H1 (cell line): ENCODE measurements at places on chromosomes 13 and 19. TPM values are rescaled to one million over a fixed set of nuclear protein-coding genes. Genes with fewer than 3 reads are reported as not detected.

The CEACAM1 gene
- 1.8 and 2.0 TPM in 2 replicates for total RNA-seq

GRCh38 chr19:7657131-7657751 is 11.6 kb upstream of the RETN start:
- DNase-seq: no peak
- no peak overlapping the region for H3K27ac ChIP-seq
- no peaks in the 10 kb centered on the region for H3K36me3 ChIP-seq
- no peak overlapping the region for H3K4me3 ChIP-seq
- H3K27me3 ChIP-seq: peaks cover 2% of the 10 kb centered on the region

- H3K27me3 ChIP-seq: no peaks in the 10 kb centered on the region; the same call in 1 of the 2 replicates
- no peak for DNase-seq
- no peak overlapping the region for H3K27ac ChIP-seq
- no peaks in the 10 kb centered on the region for H3K36me3 ChIP-seq
Observed at GRCh38 chr13:112637017-112637801, 49.3 kb upstream of the TUBGCP3 start.

- peak overlapping the region; percentile 71 for H3K27ac ChIP-seq
- peaks cover 7% of the 10 kb centered on the region; the same call in 1 of the 2 replicates for H3K36me3 ChIP-seq
- DNase-seq: no peak
- no peaks in the 10 kb centered on the region for H3K27me3 ChIP-seq
- H3K4me1 ChIP-seq: no peaks in the 10 kb centered on the region; the same call in 1 of the 2 replicates
Observed at GRCh38 chr13:48000559-48001113, 437 bp downstream of the SUCLA2 start.

The RFPL4AL1 gene
- not detected in 2 replicates for total RNA-seq

- no peaks in the 10 kb centered on the region for H3K36me3 ChIP-seq
- no peaks in the 10 kb centered on the region for H3K27me3 ChIP-seq
- no peak for DNase-seq
- no peaks in the 10 kb centered on the region for H3K4me1 ChIP-seq
- no peak overlapping the region for H3K4me3 ChIP-seq
Observed at GRCh38 chr13:97749174-97749573, 204.3 kb upstream of the IPO5 start.

DNA sequence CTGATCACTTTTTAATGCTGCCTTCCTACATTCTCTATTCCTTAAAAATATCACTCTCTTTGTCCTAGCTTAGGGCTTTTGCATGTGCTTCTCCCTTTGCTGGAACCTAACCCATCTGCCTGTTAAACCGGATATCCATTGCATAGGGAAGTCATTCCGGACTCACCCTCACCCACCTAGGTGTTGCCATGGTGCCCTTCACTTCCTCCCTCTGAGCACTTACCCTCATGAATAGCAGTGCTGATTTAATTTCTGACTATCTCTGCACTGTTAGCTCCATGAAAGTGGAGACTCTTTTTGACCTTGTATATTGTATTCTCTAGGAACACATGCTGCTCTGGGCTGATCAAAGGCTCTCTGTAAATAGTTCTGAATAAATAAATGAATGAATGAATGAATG is 401.9 kb downstream of the PCDH20 start:
- H3K36me3 ChIP-seq: no peaks in the 10 kb centered on the region
- DNase-seq: no peak
- no peak overlapping the region for H3K27ac ChIP-seq
- H3K4me1 ChIP-seq: no peaks in the 10 kb centered on the region
- H3K27me3 ChIP-seq: no peaks in the 10 kb centered on the region

DNA sequence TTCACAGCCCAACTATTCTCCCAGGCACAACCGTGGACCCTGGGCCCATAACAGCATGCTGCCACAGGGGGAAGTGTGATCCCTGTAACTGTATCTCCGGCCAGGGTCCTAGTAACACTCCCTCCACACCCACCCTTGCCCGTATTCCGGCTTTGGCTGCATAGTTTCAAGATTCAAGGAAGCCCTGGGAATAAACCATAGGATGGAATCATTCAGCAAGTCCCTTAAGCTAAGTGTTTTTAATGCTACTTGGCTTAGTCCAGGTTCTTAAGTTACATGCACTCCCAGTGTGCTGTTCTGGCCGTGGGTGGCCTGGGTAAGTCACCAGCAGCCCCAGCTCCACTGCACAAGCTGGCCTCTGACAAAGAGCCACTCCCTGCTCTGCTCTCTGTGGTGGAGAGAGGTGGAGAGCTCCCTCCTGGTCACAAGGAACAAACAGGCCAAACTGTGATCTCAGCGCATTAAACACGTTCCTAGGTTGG is 532.4 kb upstream of the SGCG start:
- H3K27ac ChIP-seq: no peak overlapping the region
- H3K36me3 ChIP-seq: no peaks in the 10 kb centered on the region
- peak; percentile 47 for DNase-seq

DNA sequence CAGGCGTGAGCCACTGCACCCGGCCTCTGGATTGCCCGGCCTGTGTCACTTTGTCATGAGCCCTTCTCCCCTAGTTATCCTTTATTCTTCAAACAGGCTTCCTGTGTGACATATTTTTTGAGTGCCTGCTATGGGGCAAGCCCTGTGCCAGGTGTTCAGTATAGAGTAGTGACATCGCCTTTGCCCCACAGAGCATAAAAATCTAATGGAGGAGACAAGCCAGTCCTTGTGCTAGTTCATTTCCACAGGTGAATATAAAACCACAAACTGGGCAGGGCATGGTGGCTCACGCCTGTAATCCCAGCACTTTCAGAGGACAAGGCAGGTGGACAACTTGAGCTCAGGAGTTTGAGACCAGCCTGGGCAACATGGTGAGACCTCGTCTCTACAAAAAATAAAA is 43.2 kb downstream of the BBC3 start:
- peaks cover 15% of the 10 kb centered on the region for H3K36me3 ChIP-seq
- H3K27me3 ChIP-seq: no peaks in the 10 kb centered on the region
- H3K4me3 ChIP-seq: no peak overlapping the region
- H3K27ac ChIP-seq: no peak overlapping the region
- H3K4me1 ChIP-seq: no peaks in the 10 kb centered on the region
- no peak for DNase-seq

The SAFB gene
- 109 and 110 TPM in 2 replicates for total RNA-seq

DNA sequence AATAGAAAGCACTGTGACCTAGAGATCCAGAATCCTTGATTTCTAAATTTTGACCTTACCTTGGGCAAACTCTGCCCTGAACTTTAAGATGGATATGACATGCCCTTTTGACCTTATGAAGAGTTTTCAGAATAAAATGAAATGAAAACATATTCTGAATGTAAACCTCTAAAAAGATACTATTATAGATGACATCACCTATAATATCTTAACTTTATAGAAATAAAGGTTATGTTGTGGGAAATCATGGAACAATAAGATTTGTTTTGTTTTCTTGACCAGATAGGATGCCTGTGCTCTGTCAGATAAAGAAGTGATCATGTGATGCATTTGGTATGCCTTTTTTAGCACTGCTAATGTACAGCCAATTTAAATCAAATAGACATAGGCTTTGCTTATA is 13.1 kb upstream of the LPAR6 start:
- no peak overlapping the region for H3K4me3 ChIP-seq
- no peaks in the 10 kb centered on the region for H3K27me3 ChIP-seq
- H3K4me1 ChIP-seq: no peaks in the 10 kb centered on the region
- no peak overlapping the region for H3K27ac ChIP-seq
